Stimulated activated CD8-positive, alpha-beta memory T cell treated with anti-CD3 and anti-CD28 coated beads, Interleukin-4, amount 100 ng/mL, for 4 hours (primary cell): ENCODE measurements at places on chromosomes 3 and 15.

GRCh38 chr3:185411133-185411532, 48.2 kb downstream of the MAP3K13 start:
- DNase-seq: no peak

GRCh38 chr3:9780458-9780812, 10.7 kb upstream of the CAMK1 start:
- DNase-seq: no peak

GRCh38 chr15:58517682-58518525, 86.1 kb downstream of the LIPC start:
- DNase-seq: no peak

DNA sequence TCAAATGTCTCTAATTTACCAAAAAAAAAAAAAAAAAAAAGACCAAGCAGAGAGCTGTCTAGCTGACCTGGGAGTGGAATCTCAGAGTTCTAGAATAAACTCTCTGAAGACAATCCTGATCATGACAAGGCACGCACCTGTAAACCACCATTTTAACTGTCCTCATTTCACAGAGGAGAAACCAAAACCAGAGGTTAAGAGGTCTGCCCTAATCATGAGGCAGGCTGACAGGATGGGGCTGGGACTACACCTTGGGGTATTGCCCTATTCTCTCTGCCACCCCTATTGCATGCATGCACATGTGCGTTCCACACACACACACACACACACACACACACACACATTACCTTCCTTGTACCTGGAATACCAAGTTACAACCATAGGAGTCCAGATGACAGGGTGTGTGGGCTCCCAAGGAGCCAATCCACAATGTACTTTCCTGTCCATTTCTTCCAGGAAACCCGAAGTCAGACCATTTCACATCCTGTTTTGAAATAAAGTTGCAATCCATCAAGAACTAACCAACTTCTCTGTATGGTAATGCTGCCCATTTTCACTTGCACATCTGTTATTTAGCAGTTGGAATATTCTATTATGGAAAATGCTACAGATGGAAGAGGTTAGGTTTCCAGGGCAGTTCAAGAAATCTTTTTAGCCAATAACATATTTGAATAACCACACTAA, 34.6 kb downstream of the HSPBAP1 start:
- no peak for DNase-seq

DNA sequence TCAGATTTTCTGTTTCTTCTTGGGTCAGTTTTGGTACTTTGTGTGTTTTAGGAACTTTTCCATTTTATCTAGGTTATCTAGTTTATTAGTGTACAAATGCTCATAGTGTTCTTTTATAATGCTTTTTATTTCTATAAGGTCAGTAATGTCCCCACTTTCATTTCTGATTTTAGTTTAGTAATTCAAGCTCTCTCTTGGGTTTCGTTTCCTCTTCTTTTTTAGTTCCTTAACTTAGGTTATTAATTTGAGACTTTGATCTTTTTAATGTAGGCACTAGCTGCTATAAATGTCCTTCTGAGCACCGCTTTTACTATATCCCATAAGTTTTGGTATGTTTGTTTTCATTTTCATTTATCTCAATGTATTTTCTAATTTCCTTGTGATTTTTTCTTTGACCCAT, 27.0 kb upstream of the CD200R1L start:
- DNase-seq: no peak

DNA sequence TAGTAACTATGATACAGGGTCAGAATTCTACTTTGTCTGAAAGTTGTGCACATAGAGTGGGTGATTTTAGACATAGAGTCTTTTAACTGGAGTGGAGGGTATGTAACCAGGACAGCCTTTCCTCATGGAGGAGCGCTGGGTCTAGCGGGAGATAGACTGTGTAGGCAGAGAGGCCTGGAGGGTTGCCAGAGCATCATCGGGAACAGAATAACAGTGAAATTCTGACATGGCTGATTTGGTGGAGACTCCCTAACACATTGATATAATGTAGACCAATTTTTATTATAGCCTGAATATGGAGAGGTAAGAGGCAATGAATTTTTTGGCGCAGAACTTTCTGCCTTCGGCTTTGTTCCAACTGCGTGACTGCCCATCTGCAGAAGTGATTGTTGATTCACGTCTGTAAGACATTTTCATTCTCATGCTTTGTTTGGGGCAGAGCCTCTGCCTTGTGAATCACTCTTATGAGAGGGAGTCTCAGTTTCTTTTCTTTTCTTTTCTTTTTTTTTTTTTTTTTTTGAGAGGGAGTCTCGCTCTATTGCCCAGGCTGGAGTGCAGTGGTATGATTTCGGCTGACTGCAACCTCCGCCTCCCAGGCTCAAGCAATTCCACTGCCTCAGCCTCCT, 16.0 kb downstream of the LPP start:
- DNase-seq: no peak

- DNase-seq: no peak
Observed at GRCh38 chr15:61644550-61644949, 415.4 kb upstream of the RORA start.

DNA sequence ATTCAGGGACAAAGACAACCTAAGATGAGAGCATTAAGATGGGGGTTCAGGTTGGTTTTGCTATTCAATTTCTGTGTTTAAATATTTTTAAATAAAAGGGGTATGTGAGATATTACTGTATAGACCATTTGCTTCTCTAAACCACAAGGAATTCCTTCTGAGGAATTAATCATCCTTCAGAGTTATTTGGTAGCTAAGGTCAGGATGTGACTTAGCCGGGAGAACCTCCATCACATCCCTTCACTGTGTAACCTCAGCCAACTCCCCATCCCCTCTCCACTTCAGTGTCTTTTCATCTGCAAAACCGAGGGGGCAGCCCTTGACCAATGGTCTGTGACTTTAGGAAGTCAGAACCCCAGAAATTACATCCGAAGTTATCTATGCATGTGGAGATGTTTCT, 48.7 kb upstream of the SKOR1 start:
- DNase-seq: no peak

DNA sequence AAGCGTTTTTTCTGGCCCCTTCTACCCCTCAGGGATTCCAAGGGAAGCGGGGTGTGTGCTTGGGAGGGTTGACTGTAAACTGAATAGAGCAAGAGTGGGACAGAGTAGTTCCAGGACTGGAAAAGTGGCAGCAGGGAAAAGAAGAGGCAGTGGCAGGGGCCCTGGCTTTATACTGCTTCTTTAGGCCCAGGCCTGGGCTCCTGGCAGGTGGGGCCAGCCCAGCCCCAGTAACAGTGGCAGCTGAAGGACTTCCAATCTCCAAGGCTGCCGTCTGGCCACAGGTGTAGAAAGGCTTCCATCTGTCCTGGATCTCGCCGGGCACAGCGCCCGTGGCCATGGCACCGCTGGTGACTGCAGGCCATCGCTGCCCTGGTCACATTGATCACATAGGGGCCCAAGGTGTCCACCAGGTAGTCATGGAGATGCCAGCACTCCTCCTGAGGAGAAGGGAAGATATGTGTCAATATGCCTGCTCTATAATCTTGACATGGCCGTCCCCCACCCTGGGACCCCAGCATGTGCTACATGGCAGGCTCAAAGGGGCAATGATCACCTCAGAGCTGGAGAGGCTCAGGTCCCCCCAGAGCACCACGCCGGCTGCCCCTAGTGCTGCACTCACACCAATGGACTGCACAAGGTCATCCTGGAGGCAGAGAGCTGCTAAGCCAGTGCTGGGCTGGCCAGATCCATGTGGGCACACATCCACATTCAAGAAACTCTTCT, 1.0 kb upstream of the IFRD2 start:
- no peak for DNase-seq

GRCh38 chr15:38795471-38796245, 231.0 kb upstream of the RASGRP1 start:
- no peak for DNase-seq

GRCh38 chr15:50758712-50759205, 6.7 kb downstream of the SPPL2A start:
- DNase-seq: no peak

- peak; percentile 53 for DNase-seq
Observed at GRCh38 chr3:46276497-46277099, 34.3 kb downstream of the CCR3 start.

DNA sequence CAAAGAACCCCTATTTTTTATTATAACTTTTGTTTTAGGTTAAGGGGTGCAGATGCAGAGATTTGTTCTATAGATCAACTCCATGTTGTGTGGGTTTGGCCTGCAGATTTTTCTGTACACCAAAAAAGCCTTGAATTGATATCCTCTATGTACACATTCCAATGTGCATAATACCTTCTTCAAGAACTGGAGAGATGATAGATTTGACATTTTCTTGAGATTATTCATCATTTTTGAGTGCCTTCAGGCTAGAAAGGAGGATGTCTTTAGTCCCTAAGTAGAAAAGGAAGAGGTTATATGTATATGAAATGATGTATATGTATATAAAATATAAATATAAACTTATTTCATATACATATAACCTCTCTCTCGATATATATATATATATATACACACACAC, 1190.0 kb upstream of the ALCAM start:
- DNase-seq: no peak

- DNase-seq: no peak
Observed at GRCh38 chr15:94107652-94108051, 123.7 kb upstream of the MCTP2 start.

DNA sequence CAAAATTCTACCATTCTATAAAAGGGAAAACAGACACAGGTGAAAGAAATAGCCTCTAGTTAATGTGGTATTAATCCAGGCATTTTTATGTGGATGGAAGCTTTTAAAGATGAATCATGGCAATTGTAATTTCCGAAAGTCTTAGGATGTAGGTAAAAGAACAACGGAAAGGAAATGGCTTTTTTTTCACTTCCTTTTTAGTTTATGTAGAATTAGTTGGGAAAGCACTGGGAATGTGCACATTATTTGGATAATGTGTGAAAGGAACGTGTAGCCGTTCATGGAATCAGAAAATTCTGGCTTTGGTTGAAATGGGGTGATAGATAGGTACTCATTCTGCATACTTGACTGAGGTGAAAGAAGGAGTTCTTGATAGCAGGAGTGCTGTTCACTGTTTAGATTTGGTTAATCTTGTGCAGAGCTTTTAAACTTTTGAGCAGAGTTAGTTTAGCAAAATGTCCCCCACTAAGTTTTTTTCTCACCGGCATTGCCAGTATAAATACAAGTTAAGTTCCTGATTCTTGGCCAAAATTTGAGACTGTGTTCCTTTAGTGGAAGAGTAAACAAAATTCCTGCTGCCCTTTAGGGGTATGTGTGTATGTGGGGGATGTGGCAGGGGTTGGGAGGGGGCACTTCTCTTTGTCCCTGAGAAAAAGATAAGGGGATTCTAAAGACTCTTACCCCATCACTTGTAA, 20.2 kb upstream of the UTS2B start:
- DNase-seq: no peak

- no peak for DNase-seq
Observed at GRCh38 chr3:86658876-86659275, 332.1 kb downstream of the VGLL3 start.

DNA sequence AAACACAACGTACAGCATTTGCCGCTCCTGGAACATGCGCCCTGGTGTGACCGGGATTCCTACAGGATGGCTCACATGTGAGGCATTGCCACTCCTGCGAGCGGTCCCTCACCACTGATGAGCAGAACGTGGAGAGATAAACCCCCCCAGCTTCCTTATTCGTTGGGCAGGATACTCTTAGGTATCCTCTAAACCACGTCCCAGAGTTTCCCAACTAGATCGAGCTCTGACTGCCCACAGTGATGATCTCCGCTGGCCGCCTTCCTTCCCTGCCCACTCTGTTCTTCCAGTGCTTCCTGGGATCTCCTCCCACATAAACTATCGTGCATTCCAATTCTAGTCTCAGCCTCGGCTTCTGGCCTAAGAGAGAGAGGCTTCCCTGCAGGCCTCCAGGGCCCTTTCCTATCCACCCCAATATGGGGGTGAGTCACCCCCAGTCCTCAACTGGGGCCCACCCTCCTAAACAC, 91.8 kb downstream of the TOP2B start:
- DNase-seq: no peak

DNA sequence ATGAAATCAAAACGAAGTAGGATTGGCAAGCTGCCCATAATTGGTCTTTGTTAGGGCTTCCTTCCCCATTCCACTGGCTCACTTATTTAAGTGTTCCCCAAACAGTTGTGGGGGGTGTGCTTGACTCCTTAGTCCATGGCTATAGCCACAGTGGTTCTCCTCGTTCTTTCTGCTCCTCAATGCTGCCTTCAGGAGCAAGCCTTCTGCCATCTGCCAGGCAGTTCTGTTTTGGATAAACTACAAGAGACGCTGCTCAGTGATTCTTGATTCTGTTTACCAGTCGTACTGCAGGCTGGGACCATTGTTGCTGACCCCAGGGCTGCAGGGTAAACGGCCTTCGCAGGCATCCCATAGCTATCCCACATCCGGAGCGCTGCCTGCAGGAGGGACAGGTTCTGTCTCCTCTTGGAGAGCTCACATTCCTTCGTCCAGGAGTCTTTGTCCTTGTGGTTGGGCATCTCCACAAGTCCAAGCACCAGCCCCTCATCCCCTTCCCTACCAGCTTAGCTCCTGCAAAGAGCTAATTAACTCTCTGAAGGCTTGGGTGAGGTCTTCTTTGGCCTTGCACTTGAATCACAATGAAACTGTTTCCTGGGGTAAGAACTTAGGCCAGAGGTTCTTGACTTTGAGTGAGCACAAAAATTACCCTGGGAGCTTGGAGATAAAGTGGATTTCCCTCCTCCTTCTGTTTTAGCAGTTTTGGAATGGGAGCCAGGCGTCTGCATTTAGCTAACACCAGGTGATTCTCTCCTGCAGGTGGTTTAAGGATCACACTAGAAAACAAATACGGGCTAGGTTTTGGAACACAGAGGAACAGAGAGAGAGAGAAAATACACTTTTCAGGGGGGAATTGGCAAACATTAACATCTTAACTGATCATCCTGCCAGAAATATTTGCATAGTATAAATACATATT, 114.9 kb downstream of the SV2B start:
- DNase-seq: no peak

- DNase-seq: no peak
Observed at GRCh38 chr3:151916781-151917180, 43.3 kb downstream of the SUCNR1 start.

DNA sequence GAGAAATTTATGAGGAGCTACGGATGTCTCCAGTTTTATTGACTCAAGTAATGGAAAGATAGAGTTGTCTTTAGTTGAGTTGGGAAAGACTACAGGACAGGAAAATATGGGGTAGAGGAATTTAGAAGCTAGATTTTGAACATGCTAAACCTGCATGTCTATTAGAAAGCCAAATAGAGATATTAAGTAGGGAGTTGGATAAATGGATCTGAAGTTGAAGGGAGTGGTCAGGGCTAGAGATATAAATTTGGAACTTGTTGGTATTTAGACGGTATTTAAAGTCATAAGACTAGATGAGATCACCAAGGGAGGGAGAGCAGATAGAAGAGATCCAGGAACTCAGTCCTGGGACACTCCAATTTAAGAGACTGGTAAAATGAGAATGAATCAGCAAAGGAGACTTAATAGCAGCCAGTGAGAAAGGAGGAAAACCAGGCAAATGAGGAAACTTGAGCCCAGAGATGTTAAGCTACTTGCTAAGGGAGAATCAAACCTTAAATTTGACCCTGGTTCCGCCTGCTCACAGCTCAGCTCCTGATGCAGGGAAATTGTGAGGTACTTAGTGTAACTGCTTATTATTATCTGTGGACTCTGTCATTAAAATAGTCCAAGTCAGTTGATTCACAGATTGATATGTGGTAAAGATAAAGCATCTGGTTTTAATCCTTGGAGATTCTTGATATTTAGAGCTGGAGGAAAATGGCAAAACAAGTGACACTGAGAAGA, 35.8 kb downstream of the ABI3BP start:
- no peak for DNase-seq

- no peak for DNase-seq
Observed at GRCh38 chr3:197958346-197958745, 1.7 kb upstream of the LMLN start.
